ENCODE measurements at places on chromosomes 16 and 17.

DNA sequence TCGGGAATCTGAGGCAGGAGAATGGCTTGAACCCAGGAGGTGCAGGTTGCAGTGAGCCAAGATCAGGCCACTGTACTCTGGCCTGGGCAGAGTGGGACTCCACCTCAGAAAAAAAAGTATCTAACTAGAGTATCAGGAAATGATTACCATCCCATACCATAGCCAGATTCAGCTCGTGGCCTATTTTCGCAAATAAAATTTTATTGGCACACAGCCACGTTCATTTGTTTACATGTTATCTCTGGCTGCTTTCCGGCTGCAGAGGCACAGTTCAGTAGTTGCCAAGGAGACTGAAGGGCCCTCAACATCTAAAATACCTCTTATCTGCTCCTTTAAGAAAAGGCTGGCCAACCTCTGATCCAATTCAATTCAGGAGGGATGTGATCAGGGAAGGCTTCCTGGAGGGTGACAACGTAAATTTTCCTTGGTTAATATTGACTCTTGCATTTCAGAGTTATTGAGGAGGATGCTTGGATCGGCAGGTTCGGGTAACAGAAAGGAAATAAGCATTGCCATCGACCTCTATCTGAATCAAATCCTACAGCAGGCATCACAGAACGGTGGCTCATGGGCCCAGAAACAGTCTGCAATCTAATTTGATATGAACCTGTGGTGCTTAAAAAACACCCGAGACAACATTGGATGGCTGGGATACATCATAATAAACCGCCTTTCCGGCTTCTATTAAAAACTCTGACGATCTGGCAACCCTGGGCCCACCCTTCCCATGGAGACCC is 73.8 kb downstream of the XYLT1 start:
- DNase-seq = no peak

DNA sequence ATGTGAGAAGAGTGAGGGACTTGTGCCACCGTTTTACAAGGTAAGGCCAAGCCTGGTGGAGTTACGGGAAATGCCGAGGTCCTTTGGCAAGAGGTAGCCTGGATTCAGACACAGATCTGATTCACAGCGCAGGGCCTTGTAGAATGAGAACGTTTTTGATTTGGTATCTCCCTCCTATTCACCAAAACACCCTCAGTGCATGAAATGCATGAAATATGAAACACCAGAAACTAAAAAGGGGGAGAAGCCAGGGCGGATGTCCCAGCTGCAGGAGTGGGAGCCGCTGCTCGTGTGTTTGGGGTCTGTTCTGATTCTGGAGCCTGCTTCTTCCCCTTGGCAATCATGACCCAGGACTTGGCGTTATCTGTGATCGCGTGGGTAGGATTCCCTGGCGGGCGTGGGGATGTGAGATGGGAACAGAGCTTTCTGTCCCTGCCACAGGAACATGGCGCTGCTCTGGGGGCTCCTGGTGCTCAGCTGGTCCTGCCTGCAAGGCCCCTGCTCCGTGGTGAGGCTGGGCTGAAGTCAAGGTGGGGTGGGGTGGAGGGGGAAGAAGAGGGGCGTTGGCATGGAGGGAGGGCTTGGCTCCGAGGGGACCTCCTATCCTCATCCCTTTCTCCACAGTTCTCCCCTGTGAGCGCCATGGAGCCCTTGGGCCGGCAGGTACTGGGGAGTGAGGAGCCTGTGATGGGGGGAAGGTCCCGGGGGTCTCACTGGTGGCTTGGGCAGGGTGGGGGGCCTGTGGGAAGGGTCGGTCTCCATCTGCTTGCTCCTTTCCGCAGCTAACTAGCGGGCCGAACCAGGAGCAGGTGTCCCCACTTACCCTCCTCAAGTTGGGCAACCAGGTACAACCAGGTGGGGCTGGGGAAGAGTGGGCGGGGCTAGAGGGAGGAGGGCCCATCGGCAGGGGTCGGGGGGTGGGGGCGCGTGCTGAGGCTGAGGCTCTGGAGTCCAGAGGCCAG is 2.2 kb downstream of the SERPINF2 start:
- DNase-seq = no peak

DNA sequence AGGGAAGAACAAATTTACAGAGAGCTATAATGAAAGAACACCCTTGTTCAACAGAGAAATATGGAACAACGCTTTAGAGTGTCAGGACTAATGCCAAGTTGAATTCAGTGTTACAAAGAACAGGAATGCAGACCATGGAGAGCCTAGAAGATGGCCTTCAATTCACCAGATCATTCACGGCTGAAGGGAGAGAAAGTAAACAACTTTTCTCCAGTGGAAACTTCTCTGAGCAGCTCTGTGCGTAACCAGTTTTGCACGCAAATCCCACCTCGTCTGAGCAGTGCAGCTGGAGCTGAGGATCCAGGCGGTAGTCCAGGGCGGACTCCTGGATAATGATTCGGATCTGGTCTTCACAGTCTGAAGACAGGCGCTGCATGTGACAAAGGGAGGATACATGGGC is 40.5 kb upstream of the CLEC18B start:
- no peak for DNase-seq

- peak; percentile 77 for DNase-seq
Observed at GRCh38 chr16:71807905-71808592, 585 bp downstream of the AP1G1 start.

- no peak for DNase-seq
Observed at GRCh38 chr16:70550082-70550481, 26.5 kb downstream of the SF3B3 start.

DNA sequence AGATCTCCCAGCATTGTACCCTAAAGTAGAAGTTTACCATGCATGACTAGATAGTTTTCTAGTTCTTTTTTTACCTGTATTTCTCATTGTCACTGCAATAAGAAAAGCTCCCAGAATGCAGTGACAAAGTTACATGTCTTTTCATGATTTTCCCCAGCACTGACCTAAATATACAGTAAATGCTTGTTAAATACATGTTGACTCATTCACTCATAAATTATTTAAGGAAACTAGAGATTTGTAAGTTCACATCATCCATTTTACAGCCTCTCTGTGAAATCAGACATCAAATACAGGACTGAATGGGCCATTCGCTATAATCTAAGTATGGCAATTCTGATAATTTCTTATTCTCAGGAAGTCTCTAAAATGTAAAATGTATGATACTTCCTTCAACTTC is 258.9 kb upstream of the AXIN2 start:
- DNase-seq = no peak

DNA sequence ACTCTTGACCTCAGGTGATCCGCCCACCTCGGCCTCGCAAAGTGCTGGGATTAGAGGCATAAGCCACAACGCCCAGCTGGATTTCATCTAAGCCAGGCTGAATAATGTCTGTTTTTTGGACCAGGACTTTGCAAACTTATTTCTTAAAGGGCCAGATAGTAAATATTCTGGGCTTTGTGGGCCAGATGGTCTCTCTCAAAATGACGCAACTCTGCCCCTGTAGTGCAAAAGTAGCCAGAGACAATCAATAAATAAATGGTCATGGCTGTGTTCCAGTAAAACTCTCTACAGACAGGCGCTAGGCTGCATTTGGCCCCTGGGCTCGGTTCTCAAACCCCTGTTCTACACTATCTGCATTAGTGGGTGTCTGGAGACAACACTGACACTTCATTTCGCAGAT is 121.9 kb upstream of the CDH13 start:
- DNase-seq = no peak

GRCh38 chr17:76405607-76405966 is 21.2 kb downstream of the SPHK1 start:
- DNase-seq = no peak

DNA sequence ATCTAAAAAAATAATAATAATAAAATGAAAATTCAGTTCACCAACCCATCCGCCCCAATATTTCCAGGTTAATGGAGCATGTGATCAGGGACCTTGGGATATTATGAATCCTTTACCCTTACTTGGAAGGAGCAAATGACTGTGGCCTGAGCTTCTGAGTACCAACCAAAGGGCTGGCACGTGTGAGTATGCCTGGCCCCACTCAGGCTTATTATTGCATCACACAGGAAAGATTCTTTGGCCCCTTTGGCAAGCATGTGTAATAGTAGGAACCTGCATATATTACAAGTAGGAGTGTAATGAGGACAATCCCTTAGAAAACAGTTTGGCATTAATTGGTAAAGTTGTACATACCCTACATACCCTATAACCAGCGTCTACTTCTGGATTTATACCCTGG is 7.2 kb upstream of the C17orf78 start:
- DNase-seq = no peak

GRCh38 chr16:57998486-57998885 is 2.0 kb downstream of the ZNF319 start:
- peak; percentile 78 for DNase-seq

DNA sequence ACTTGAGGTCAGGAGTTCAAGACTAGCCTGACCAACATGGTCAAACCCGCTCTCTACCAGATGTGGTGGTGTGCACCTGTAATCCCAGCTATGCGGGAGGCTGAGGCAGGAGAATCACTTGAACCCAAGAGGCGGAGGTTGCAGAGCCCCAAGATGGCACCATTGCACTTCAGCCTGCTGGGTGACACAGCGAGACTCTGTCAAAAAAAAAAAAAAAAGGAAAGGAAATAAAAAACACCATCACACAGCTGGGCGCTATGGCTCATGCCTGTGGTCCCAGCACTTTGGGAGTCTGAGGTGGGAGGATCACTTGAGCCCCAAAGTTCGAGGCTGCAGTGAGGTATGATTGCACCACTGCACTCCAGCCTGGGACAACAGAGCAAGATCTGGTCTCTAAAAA is 13.3 kb upstream of the SBK1 start:
- DNase-seq = peak; percentile 57

All from activated CD8-positive, alpha-beta T cell treated with anti-CD3 and anti-CD28 coated beads for 36 hours (primary cell).